Suppressor macrophage treated with lipopolysaccharide for 1 hour (primary cell): ENCODE measurements at places on chromosomes 11 and 22.
A peak's percentile ranks its signal among the peaks of the same experiment; 100 is the strongest.

- DNase-seq: no peak
Observed at GRCh38 chr11:86247608-86248007, 3.1 kb downstream of the EED start.

DNA sequence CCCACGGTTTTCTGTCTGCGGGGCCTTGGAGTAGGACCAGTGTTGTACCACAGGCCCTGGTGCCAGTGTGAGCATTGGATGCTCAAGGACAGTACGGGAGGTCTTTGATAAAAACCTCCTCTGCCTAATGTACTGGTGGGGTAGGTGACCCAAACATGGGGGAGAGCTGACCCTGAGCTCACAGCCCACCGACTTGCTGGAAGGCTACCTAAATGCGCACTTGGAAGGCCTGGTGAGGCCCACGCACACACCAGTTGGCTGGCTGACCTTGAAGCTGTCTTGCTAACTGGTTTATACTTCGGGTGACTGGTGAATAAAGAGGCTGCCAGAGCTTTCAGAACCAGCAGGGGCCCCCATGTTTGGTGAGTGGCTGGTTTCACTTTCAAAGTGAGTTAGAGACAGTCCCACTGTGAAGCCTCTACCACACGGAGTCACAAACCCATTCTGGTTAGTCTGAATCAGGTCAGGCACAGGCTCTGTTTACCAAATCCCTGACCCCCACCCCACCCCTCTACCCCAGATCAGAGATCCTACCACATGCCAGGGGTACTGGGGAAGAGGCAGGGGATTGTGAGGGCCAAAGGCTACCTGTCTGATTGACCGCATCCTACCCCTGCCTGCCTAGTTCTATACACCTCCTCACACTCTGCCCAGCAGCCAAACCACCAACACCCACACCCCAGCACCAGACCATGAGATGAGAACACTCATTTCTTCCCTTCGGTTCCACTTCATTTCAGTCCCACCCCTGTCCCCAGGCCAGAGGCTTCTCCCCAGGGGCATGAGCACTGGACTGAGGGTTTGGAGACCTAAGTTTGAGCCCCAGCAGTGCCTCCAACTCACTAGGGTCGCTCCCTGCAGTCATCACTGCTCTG is 12.7 kb upstream of the IL2RB start:
- DNase-seq: no peak

DNA sequence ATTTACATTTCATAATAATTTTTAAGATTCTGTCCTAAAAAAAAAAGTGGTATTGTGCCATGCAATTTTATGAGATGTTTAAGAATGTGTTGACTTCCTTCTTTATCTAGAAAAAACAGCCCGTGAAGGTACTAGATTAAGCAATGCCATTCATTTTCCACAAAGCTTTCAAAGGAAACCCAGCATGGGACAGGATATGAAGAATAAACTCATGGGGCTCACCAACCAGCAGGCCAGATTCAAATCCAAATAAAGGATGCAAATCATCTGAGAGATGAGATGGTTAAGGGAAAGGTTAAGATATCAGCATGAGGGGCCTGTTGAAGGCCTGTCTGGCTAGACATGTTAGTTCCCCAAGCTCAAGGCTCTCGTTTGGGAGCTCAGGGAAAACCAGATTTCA is 199.1 kb downstream of the SWAP70 start:
- no peak for DNase-seq

DNA sequence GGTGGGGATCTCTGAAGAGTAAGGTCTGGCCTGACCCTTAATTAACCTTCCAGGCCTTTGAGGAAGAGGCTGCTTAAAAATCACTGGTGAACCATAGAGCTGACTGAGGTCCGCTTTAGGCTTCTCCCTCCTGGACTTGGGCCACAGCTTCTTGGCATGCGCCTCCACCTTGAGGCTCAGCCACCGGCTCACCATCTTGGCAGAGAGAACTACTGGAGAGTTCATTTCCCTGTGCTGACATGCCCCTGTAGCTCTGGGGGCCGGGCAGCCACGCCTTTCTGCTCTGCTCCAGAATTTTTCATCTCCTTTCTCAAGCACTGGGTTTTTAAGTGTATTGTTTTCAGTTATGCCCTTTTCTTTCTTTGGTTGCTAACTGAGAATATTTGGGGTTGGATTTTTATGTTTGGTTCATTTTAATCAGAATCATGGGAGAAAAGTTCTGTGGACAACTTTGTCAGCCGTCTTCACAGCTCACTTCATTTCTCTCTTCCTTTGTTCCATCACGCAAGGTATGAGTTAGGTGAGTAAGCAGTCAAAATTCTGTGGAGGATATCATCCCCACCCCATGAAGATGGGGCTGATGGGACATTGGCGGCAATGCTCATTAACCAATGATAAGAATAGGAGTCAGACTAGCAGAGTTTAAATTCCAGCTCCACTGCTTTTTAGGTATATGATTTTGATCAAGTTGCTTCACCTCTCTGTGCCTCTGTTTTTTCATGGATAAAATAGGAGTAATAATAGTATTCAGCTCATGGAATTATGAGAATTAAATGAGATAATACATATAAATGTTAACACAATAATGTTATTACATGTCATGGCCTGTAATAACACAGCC is 103.9 kb downstream of the DBX1 start:
- no peak for DNase-seq

GRCh38 chr22:39502789-39503409 is 809 bp downstream of the MIEF1 start:
- peak; percentile 32 for DNase-seq

DNA sequence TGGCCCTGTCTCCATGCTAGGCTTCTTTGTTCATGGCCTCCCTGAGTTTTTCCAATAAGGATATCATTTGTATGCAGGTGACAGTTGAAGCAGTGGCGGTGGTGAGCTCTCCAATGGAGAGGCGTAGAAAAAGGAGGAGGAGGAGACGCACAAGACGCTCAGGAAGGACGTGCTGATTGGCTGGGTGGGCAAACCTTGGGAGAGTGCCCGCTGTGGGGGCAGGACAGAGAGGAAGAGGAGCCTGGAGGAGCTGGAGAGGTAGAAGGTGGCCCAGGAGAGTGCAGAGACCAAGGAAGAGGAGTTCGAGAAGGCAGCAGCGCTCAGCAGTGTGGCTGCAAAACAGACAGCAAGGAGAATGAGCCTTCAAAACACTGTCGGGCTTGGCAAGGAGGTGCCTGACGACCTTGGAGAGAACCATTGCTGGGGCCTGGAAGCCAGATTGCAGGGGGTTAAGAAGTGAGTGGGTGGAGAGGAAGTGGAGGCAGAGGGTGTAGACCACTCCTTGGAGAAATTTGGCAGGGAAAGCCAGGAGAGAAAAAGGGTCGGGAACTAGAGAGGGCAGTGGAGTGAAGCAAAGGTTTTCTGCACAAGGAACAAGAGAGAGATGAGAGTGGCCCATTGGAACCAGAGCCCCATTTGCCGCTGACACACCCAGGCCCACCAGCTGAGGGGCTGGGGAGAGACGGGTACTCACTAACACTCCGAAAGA is 7.5 kb downstream of the CLCF1 start:
- DNase-seq: no peak

DNA sequence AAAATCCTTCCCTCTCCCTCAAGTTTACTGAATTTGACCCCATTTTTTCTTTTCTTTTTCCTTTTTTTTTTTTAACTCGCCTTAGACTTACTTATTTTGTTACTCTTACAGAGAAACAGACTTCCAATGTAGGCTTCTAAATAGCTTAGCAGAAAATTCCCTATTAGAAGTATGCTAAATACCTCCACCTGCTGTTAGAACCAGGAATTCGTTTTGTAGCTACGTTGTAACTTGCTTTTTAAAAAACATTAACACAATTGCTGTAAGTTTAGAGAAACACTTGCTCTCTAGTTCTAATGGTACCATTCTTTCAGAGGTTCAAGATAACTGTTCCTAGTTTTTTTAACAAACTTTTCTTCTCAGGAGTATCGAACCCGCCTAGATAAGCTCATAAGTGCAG is 324.2 kb downstream of the DCDC1 start:
- peak; percentile 17 for DNase-seq

GRCh38 chr11:119447664-119448242 is 24.8 kb upstream of the THY1 start:
- DNase-seq: no peak

DNA sequence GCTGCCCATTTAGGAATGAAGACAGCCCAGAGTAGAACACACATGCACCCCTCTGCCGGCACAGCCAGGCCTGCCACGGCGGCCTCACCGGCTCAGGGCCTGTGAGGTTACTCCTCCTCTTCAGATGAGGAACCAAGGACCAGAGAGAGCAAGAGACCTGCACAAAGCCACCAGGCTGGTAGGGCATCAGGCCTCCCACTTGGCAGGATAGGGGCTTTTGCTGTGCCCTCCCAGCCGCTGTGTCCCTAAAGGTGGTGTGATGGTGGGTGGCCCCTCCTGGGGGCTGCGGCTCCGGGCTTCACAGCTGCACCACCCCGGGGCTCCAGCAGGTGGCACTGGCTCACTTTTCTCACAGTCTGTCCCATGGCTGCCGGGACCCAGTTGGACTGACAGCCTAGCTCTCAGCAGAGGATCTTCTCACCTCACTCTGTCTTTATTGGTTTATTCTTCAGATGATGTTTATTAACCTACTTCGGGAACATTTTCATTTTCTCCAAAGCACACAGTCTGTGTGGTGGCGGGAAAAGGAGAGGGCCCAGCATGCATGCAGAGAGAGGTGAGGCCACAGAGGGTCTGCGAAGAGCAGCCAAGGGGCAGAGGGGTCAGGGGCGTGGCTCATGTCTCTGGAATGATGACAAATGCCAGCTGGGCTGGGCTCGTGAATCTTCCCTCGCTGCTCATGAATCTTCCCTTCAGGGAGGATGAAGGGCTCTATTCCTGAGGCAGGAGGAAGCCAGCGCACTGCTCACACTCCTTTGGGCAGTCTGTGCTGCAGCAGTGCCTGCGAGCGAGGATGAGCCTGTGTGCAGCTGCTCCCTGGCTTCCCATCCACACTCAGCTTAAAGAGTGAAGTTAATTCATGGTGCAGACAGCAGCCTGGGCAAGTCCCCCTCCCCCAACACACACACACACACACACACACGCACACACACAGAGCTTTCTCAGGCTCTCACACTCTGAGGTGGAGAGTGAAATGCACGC is 101.1 kb upstream of the PITPNB start:
- peak; percentile 53 for DNase-seq

DNA sequence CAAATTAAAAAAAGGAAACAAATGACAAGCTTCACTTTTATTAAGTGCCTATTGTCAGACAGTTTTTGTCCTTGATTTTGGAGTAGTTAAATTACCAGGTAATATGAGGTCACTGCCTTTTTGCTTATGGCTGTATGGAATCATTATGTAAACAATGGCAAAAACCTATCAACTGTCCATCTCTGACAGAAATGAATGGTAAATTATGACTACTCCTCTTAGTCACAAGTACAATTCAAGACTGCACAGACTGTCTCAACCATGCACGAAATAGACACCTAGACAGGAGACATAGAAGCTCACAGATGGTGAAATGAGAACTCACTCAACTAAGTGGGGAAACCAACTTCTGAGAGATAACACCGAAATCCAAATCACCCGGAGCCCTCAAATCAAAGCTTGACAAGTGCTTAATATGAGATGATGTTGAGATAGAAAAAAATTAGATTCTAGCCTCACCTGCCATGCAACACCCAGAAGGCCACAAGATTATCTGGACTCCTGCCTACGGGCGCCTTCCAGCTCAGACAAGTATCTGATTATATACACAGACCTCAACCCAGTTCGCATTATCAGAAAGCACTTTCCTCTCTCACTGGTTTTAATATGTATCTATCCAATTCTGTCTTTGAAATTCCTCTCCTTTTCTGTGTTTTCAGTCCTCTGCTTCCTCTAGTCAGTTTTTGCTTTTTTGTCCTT is 199.3 kb downstream of the CADM1 start:
- DNase-seq: no peak

- no peak for DNase-seq
Observed at GRCh38 chr11:22441831-22442230, 103.7 kb downstream of the SLC17A6 start.

DNA sequence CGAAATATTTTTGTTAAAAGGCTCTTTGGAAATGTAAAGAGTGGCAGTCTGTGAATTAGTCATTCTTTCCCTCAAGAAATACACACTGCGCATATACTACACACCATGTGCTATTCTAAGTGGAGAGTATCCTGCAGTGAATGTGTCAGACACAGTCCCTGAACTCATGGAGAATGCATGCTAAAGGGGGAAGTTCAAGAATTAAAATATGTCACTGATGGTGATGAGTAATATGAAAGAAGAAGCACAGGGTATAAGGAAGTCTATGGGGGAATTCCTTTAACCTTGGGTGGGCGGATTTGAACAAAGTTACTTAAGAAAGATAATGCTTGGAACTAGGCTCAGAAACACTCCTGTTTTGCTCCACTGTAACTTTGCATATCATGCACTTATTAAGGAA is 153.0 kb downstream of the LRRC4C start:
- DNase-seq: peak; percentile 73

GRCh38 chr11:57302489-57302888 is 22.3 kb downstream of the TNKS1BP1 start:
- no peak for DNase-seq

- DNase-seq: no peak
Observed at GRCh38 chr11:73439002-73439843, 63.0 kb downstream of the RELT start.

- no peak for DNase-seq
Observed at GRCh38 chr11:36092314-36093030, 148.6 kb downstream of the LDLRAD3 start.

DNA sequence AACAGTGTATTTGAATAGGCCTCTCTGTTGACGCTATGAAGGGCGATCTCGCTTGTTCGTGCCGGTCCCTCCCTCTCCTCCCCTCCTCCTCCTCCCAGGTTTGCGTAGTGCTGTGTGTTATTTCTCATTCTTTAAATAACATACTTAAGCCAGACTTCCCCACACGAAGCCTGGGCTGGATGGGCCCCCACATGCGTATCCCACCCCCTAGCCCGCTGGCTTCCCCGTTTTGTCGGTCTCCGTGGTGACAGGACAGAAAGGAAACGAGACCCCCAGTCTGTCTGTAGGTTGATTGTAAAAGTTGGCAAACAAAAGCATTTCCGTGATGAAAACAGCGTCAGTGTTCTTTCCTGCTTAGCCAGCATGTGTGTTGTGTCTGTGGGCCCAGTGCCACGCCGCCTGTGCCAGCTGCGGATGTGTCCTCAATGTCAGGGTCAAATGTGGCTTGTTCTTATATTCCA is 27.3 kb downstream of the FAM118A start:
- DNase-seq: no peak

- DNase-seq: no peak
Observed at GRCh38 chr11:43879789-43880639, 617 bp upstream of the ALKBH3 start.

GRCh38 chr11:70301191-70301590 is 30.7 kb downstream of the PPFIA1 start:
- no peak for DNase-seq

DNA sequence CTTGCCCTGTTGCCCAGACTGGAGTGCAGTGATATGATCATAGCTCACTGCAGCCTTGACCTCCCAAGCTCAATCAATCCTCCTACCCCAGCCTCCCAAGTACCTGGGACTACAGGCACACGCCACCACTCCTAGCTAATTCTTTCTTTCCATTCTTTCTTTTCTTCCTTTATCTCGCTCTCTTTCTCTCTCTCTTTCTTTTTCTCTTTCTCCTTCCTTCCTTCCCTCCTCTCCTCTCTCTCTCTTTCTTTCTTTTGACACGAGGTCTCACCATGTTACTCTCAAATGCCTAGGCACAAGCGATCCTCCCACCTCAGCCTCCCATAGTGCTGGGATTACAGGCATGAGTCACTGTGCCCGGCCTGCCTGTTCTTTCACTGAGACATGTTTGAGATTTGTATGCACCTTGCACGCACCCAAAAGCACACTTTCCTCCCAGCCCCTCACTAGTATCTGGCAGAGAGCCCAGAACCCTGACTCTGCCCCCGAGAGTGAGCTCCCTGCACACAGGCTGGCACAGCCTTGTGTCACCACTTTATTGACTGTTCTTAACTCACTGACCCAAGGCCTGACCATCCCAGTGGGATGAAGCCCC is 56.8 kb downstream of the CD6 start:
- peak; percentile 67 for DNase-seq
